Stimulated activated CD8-positive, alpha-beta memory T cell treated with anti-CD3 and anti-CD28 coated beads, Interleukin-4, amount 100 ng/mL, for 1 hour (primary cell): ENCODE measurements at places on chromosomes 11 and 22.

- no peak for DNase-seq
These were observed 88.0 kb upstream of the SYT13 start for GRCh38 chr11:45374130-45374529.

DNA sequence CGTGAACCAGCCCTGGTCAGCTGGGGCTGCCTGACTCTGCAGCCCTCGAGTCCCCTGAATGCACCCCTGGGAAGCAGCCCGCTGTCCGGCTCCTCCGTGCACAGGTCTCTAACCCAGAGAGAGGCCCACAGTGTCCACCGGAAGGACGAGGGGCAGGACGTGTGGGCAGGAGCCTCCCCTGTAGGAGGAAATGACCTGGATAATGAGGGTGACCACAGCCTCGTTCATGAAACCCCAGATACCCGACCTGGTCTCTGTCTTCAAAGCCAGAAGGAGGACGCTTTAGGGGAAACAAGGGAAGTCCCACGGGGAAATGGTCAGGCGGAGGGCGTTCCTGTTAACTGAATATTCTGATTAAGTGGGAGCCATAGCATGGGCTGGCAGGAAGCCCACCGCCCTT, 23.3 kb downstream of the LIF start:
- no peak for DNase-seq

GRCh38 chr11:122100037-122100755, 15.8 kb downstream of the BLID start:
- DNase-seq: no peak

DNA sequence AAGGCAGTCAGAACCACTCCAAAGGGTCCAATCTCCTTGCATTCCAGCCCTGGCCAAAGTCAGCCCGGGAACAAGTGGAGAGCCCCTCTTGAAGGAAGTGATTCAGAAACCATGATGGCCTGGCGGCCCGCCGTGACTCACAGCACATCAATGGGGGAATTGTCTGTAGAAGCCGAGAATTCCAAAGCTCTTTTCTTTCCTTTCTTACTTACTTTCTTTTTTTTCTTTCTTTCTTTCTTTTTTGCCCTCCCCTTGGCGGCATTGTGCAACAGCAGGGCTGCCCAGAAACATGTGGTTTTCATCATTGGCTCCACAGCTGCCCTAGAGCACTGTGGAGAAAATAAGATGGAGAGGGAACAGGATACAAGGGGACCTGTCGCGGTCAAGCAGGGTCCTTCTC, 140.2 kb upstream of the TIMP3 start:
- DNase-seq: no peak

DNA sequence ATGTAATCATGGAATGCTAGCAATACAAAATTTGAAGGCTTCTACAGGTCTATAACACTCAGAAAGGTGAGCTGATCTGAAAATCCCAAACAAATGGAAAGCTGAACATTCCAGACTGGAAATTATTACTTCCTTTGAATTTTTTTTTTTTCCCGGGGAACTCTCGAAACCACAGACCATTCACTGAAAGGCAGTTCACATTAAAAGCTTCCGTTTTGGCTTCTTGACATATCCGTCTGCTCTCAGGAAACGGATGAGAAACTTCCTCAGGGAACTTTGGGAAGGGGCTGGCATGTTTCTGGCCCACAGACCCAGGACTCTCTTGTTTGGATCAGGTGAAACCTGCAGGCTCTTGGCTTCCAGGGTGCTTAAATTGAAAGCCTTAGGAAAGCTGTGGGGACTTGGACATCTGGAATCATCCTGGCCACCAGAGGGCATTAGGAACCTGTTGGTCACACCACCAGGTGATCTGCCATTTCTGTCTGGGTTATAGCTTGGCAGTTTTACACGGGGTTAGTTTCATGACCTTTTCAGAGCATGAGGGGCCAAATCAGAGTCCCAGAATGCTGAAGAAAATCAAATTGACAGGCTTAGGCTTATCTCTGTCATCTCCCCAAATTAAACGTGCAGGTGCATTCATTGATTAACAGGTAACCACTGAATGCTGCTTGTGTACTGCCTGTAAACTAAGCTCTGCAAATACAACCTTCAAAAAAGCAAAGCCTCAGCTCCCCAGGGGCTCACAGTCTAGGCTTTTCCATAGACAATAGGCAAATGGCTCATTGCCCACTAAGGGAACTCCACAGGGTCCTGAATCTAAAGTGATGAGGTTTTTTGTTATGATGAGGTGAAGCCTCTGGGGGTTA, 22.7 kb upstream of the GRAMD1B start:
- peak; percentile 20 for DNase-seq

- no peak for DNase-seq
These were observed 131.9 kb upstream of the NARS2 start for GRCh38 chr11:78706551-78706950.

- DNase-seq: no peak
These were observed 37.8 kb downstream of the ARRB1 start for GRCh38 chr11:75313513-75314272.

GRCh38 chr22:24305260-24305692, 34.6 kb downstream of the SPECC1L start:
- no peak for DNase-seq

GRCh38 chr11:24567380-24567779, 70.5 kb downstream of the LUZP2 start:
- DNase-seq: no peak

DNA sequence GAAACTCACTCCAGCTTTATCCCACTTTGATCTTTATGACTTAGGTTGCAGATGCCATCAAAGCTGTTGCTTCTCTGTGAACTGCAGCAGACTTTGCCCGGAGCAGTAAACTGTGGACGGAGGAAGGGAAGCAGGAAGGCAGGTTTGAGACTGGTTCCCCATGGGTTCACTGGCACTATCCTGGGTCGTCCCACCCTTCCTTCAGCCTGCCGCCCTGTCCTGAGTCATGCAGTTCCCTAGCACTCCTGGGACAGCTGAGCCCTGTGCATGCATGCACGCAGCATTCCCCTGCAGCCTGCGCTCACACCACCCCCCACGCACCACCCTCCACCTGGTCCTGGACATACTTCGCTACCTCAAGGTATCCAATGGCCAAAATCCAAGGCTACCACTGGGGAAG, 23.5 kb upstream of the P2RY2 start:
- no peak for DNase-seq

GRCh38 chr11:73312851-73313327, 4.8 kb downstream of the ARHGEF17 start:
- no peak for DNase-seq

- no peak for DNase-seq
These were observed 295.6 kb downstream of the DDX10 start for GRCh38 chr11:108960501-108960900.

DNA sequence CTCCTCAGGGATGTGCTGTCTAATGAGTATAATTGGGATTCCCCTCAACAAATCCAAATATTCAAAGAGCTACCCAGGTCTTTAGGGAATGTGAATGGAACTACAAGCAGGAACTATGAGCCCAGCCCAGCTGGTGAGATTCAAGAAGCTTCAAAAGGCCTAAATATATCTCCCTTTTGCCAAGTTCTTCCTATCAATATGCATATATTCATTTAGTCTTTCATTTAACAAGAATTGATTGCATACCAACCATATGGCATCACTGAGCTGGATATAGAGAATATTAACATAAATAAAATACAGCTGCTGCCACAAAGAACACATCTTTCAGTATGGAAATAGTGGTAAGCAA, 58.9 kb upstream of the PRSS23 start:
- DNase-seq: no peak

DNA sequence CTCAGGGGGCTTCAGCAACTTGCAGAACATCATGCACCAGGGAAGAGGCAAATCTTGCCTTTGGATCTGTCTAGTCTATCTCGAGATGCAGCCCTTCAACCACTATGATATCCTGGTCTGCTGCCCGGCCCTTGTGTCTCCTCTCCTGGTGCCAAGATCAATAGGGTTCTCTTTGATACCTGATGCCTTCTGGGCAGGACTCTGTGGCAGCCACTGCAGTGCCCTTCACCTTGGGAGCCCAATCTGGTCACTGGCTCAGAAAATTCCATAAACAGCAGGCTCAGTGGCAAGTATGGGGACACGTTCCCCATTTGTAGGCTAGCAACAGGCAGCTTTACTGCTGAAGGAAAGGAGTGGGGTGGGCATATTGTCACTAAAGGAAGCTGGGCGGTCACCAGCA, 23.4 kb downstream of the SYN3 start:
- no peak for DNase-seq

- no peak for DNase-seq
These were observed 252.6 kb downstream of the GUCY1A2 start for GRCh38 chr11:106765469-106766258.

DNA sequence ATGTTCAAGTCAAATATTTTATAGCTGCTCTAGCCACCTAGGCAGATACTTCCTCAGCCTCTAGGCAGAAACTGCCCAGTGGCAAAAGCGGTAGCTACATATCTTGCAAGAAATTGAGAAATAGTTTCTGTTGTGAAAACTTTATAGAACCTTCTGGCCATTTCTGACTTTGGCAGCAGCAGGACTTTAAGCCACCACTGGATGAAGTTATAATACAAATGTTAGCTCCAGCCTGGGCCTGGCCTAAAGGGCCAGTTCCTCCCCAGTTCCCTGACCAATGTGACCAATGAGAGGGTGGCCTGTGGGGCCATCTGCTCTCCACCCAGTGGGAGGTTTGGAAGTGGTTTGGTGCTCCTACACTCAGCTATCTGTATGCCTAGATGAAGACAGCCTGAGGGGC, 254.0 kb upstream of the NARS2 start:
- DNase-seq: no peak

DNA sequence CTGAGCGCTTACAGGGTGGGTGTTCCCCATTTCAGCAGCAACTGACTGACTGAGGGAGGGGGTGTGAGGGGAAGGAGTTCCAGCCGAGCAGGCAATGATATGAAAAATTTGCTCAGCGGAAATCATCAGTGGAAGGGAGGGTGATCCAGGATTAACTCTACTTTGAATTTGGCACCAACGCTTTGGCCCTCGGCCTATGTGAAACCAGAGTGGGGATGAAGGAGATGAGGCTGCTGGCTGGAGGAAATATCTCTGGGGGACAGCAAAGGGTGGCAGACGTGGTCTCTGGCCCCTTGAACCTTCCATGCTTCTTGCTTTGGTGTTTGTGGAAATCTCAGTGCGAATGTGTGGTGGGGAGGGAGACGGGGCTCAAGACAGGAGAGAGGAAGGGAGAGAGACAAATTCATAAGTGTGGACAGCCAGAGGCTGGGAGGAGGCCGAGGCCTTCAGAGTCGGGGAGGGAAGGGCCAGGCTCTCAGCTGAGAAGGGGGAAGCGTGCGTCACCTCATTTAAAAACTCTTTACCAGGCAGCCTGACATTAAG, 83.6 kb downstream of the FDX1 start:
- no peak for DNase-seq

GRCh38 chr11:64223001-64223651, 2.9 kb downstream of the TRPT1 start:
- DNase-seq: no peak

DNA sequence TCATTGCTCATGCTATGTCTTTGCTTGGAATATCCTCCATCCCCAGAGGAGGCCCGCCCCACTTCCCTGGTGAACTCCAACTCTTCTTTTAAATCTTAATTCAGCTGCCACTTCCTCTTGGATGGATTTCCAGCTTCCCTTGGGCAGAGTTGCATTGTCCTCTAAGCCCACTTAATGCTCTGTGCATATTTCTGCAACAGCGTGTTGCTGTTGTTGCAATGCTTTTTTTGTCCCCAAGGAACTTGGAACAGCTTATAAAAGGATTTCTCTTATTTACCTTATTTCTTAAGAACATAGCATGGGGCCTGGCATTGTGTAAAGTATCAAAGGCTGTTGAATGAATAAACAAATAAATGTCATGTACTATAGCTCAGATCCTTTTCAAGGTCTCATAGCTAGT, 507.4 kb downstream of the METTL15 start:
- no peak for DNase-seq

DNA sequence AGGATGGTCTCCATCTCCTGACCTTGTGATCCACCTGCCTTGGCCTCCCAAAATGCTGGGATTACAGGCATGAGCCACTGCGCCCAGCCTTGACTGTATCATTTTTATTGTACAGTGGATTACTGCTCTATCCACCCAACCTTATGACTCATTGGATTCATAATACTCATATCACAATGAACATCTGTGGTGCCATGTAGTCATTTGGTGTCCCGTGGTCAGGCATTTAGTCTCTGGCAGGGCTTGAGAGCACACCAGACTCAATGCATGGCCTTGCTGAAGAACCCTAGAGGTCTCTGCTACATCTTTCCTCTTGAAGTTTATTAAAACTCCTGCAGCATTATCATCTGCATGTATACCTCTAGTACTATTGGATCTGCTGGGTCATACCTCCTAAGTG, 98.0 kb upstream of the LDLRAD3 start:
- DNase-seq: no peak

DNA sequence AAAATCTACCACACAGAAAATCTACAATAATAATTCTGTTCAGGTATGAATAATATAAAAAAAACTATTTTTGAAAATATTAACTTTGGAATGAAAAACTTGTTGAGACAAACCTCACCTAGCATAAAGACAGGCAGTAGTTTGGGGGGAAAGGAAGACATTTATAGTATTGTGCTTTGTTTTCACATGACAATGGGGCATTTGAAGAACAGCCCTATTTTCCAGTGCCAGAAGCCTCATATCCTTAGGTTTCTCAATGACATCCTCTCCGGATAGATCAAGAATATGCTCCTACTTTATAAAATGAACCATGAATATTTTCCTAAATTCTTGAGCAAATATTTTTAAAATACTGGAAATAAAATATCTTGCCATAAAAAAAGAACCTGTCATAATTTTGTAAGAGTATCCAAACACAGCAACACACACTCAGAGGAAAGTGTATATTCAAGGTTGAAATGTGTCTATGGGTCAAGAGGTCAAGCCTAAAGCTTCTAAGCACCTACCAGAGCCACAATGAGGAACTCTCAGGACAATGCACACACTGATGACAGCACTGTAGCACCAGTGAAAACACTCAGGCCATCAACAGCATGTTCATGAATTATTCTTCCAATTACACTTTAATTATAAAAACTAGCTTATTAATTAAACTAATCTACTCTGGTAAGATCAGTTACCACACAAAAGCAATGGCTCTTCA, 68.7 kb downstream of the MRTFA start:
- no peak for DNase-seq

DNA sequence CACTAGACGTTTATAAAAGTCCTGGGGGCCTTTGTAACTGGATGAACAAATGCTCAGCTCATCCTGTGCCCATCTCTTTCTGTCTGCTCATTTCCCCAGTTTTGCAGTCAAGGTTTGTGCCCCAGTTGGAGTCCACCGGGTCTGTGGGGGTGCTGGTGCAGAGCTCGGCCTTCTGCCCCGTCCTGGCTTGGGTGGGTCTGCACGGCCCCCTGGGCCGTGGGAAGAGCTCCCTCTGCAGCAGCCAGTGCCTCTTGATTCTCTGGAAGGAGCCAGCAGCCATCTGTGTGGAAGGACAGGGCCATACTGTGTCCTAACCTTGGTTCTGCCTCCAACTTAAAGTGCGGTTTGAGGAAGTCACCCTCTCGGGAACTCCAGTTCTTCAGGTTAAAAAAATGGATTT, 140.2 kb downstream of the NTM start:
- DNase-seq: no peak

DNA sequence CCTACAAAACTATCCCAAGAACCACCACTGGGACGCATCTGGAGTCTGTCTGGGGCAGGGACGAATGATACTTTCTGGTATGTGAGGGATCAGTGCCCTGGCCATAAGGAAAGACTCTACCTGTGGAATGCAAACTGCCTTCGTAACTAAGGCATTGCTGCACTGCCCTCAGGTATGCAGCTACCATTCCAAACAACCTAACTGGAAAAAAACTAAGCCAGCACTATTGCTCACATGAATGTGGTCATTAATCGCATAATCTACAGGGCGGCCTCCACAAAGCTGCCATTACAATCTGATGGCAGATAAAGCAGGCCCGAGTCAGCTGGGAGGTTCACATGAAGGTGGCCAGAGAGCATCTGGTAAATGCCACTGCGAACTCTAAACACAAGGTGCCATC, 3.9 kb downstream of the PACSIN2 start:
- DNase-seq: no peak
